ENCODE measurements at places on chromosomes 5 and 9. TPM values are rescaled to one million over a fixed set of nuclear protein-coding genes. Genes with fewer than 3 reads are reported as not detected.

The MARCOL gene
- not detected for total RNA-seq

The PCDHGA9 gene
- 4.4 TPM for total RNA-seq

The ZNF300 gene
- 1.8 TPM for total RNA-seq

The ANGPTL2 gene
- not detected for total RNA-seq

DNA sequence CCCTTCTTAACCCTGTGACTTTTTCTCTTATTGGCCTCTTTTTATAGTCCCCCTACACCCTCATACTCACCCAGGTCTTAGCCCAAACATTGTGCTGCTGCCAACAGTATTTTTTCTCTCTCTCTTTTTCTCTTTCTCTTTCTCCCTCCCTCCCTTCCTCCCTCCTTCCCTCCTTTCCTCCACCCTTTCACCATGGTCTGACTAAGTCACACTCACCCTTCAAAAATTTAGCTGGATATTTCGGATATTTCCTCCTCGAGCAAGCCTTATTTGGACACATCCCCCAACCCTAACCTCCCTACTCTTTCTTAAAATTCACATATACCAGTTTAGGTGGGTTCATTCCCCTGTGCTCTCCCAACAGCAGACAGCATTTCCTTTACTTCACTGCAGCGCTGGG is 64.7 kb downstream of the FGF1 start:
- DNase-seq, result no peak

GRCh38 chr9:88614359-88614758 is 79.4 kb downstream of the NXNL2 start:
- no peak for DNase-seq

DNA sequence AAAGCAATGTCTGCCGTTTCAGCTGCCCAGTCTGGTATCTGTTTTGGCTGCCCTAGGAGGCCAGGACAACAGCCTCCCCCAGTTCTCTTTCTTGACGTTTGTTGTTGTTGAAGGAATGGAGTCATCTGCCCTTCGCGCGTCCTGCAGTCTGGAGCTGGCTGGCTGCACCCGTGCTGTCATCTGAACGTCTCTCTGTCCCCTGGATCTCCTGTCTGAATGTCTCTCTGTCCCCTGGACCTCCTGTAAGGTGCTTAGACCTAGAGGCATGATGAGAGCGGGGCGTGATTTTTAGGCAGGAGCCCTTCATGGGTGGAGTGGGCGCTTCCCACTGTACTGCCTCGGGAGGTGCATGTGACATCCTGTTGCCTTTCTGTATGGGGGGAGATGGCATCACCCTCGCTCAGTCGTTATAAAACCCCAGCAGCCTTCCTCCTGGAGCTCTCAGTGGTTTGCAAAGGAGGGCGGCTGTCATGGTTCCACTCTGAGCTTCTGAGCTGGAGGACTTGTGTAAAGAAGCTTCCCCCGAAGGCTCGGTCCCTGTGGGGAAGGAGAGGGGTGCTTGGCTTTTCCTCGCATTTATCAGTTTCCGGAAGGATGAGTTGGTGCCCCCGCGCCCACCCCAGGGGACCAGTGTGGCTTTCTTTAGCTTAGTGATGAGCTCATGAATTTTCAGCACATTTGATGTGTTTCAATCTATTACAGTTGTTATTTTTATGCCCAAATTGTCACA is 49.8 kb upstream of the OLFM1 start:
- DNase-seq, result no peak

DNA sequence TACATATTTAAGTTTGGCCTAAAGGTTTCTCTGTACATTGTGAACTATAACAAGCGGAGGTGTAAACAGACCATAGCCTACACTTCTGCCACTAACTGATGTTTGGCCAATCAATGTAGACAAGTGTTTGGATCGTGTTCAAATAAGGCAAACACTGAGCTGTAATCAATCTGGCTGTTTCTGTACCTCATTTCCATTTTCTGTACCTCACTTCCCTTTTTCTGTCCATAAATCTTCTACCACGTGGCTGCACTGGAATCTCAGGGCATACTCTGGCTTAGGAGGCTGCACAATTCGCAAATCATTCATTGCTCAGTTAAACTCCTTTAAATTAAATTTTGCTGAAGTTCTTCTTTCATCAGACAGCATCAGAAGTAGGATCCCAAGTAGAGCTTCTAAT is 140.9 kb downstream of the SLC25A46 start:
- DNase-seq, result no peak

DNA sequence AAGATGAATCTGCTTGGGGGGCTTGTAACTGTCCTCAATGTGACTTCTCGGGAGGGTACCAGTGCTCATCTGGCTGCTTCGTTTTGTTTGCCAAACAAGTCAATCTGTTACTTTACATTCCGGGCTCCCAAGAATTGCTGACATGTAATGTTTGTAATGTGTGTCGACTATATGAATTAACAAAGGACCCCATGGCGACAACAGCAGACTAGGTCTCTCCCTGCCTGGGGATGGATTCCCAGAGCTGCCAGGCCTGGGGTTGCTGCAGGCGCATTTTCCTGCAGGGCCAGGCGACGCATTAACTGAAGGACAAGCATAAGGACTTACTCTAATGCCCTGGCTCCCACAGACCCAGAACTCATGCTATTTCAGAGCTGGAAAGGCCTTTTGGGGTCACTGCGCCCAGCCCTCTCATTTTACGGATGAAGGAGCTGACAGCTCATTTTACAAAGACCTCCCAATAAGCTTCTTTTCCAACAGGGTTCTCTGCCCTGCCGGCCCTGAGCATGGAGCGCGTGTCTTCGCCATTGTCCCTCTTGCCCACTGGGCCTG is 214.8 kb downstream of the TTLL11 start:
- DNase-seq, result no peak

DNA sequence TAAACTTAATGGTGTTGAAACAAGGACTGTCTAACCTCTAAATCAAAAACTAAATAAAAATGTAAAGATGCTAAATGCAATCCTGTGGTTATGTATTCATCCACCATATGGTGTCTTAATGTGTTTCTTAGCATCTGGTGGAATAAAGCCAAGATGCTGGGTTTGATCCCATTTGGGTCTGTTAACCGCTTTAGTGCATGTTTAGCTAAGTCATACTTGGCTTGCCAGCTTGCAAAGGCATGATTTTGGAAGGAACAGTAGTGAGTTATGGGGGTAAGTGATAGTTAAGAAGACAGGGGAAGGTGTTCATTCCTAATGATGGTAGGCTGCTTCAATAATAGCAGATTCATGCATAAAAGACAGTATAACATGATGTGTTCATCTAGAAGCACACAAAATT is 139.0 kb upstream of the SLC27A6 start:
- DNase-seq, result no peak

DNA sequence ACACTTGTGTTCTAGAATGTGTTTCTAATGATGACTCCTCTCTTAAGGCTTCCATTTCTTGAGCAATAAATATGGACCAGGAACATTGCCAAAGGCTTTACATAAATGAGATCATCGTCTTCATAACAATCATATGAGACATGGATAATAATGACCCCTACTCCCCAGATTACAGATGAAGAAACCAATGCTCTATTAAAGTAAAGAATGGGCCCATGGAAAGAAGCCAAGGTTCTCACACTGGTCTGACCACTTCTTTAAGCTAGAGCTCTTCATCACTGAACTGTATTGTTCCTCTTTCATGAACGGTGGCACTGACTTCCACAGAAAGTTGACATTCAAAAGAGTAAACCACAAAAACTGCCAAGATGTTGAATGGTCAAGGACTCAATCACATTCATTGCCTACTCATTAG is 65.3 kb downstream of the MARCHF3 start:
- DNase-seq, result no peak

- DNase-seq, result no peak
Observed at GRCh38 chr5:134846641-134846960, 833 bp downstream of the C5orf24 start.

GRCh38 chr9:132328580-132328979 is 26.2 kb downstream of the SETX start:
- DNase-seq, result no peak

DNA sequence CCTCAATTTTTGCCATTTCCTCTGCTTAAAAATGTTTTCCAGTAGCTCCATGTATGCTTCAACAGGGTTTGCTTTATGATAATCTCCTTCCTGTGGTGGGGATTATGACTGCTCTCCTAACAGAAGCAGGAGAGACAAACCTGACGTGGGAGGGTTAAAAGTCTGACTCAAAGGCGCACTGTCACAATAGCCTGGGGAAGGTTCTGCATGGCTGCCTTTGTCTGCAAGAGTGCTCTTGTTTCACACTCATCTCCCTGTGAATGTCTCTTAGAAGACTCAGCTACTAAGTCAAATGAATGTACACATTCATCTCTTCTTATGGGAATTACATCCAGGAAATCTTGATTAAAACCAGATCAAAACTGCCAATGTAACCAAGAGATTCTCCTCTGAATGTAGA is 90.9 kb upstream of the MTAP start:
- no peak for DNase-seq

DNA sequence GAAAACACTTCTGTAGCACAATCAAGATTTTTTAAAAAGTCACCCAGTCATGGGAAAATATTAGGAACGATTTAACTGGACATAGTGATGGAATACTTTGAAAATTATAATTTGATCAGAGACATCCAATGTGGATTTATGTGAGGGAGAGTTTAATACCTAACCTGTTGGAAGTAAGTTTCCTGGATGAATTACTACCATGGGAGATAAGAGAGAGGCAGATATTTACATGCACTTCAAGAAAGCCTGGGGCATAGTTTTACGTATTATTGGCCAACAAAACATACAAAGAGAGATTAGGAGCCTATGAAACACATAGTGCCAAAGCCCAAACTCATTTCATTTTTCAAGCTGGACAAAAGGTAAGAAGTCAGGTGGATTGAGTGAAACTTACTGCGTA is 336.8 kb downstream of the SLIT3 start:
- no peak for DNase-seq

- DNase-seq, result no peak
Observed at GRCh38 chr5:41004931-41005330, 66.2 kb downstream of the MROH2B start.

DNA sequence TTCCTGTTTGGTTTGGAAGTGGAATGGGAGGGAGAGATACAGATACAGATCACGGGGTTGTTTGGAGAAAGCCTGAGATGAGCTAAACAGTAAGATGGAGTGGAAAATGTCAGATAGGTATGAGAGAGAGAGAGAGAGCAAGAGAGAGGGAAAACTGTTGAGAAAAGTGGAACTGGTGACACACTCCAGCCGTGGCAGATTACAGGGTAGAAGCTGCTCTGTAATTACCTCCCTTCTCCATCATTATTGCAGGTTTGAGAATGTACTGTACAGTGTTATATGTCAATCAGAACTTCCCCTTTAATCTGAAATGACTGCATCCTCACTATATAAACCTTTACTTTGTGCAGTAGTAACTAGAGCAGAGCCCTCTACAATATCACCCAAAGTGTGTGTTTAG is 74.5 kb upstream of the WWC1 start:
- no peak for DNase-seq

DNA sequence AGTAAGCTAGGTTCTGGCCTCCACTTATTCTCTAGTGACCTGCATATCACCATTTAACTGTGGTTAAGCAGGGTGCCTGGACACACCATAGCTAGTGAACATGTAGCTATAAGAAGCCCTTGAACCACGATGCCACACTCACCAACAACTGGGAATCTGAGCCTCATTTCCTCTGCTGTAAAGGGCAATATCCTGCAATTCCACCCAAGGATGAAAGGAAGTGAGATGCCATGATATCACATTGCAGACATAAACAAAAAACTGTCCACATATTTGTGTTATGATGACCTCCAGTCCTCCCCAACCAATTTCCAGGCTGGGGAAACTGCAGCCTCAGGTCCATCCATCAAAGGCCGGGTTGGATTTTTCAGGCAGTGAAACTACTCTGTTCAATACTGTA is 10.4 kb downstream of the TNIP1 start:
- DNase-seq, result no peak

- no peak for DNase-seq
Observed at GRCh38 chr9:33041432-33042188, 16.5 kb downstream of the DNAJA1 start.

DNA sequence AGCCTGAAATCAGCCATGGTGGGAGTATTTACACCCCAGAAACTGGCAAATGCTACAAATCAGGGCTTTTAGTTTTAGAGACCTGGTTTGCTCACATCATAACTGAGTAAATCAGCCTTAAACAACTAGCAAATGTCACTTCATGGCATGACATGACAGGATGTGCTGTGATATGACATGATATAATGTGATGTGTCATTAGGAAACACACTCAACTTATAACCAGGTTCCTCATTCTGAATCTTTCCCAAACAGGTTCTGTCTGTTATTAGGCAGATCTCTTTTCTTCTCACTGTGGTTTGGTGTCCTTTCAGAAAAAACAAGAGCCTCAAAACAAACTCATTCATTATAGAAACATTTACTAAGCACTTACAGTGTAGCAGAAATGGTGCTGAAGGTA is 90.5 kb downstream of the ADAMTS12 start:
- DNase-seq, result no peak

DNA sequence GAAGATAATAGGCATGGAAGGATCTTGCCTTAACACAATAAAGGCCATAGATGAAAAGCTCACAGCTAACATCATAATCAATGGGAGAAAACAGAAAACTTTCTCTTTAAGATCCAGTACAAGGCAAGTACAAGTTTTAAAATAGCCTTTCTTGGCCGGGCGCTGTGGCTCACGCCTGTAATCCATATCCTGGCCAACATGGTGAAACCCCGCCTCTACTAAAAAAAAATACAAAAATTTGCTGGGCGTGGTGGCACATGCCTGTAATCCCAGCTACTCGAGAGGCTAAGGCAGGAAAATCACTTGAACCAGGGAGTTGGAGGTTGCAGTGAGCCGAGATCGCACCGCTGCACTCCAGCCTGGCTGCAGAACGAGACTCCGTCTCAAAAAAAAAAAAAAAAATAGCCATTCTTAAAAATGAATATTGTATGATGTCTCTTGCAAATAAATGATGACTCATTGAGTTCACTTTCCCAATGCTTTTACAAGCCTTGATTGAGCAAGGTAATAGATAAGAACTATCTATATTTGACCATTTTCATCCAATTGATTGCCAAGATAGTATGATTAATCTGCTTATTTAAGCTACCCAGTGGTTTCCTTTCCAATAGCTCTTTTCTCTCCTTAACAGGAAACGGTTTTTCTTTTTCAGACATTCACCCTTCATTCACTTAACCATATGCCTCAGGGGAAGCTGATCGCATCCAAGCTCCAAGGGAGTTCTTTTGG is 15.8 kb downstream of the CCDC152 start:
- no peak for DNase-seq

DNA sequence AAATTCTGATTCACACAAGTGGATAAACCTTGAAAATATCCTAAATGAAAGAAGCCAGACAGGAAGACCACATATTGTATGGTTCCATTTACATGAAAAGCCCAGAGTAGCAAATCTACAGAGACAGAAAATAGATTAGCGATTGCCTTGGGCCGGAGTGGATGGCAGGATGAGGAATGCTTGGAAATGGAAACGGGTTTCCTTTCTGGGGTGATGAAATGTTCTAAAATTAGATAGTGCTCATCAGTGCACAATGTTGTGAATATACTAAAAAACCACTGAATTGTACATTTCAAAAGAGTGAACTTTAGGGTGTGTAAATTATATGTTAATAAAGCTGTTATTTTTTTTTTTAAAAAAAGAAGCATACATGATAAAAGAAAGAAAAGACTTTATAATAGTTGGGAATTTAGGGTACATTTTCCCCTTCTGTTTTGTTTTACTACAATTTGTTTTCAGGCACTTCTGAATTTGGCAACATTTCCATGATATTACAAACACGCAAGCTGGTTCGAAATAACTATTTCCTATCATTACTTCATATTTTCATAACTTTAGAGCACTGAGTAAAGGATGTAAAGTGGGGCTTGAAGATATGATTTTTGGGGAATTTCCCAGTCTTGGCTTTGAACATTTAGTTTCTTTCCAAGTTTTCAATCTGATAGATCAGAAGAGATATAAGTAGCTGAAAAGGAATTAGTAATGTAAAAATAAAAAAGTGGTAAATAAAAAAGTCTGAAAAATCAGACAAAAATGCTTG is 23.9 kb downstream of the SLC35A4 start:
- DNase-seq, result no peak
